ENCODE measurements at places on chromosomes 3 and 15.

- no peak for DNase-seq
Observed at GRCh38 chr3:50583897-50584296, 14.6 kb downstream of the HEMK1 start.

- DNase-seq, result no peak
Observed at GRCh38 chr3:42690191-42690590, 4.9 kb downstream of the KLHL40 start.

GRCh38 chr3:51004235-51004634, 329.5 kb downstream of the DOCK3 start:
- DNase-seq, result no peak

- DNase-seq, result peak; percentile 22
Observed at GRCh38 chr15:70284438-70285214, 186.9 kb upstream of the TLE3 start.

DNA sequence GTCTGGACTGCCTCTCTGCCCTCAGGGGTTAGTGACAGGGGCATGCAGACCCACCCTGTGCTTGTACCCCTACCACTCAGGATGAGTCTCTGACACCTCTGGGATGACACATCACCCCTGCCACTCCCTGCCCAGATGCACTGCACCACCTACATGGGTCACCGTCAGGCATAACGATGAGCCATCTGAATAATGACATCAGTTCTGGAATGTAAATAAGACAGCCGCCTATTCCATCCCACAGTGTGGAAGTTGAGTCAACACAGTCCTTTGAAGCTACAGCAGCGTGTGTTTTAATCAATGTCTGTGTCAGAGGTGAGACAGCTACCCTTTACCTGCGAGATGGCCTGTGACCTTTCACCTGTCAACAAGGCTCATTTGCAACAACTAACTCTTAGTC, 268.7 kb upstream of the ARRDC4 start:
- DNase-seq, result no peak

GRCh38 chr3:54122324-54123002, at the start of gene CACNA2D3:
TSS of gene CACNA2D3 (plus strand) at chr3:54122552.
- peak; percentile 78 for DNase-seq

- no peak for DNase-seq
Observed at GRCh38 chr15:72235298-72235697, 4.3 kb upstream of the PKM start.

GRCh38 chr3:169668957-169669741, 5.6 kb upstream of the MECOM start:
- DNase-seq, result peak; percentile 97

DNA sequence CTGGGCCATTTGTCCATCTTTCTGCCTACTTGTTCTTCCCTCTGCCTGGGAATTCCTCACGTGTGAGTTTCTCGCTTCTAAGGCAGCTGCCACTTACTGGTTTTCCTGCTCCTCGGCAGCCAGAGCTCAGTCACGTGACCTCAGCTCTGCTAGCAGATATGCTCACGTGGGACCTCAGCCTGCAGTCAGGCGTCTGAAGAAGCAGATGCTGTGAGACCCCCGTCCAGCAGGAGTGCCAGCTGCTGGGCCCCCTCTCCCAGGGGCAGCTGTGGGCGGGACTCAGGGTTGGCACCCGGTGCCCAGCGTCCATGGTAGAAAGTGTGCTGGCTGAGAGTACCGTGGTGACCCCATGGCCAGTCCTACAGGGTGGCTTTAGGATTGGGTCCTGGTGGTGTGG, 161.3 kb upstream of the TLE3 start:
- DNase-seq, result no peak

- no peak for DNase-seq
Observed at GRCh38 chr15:74380361-74381189, 13.1 kb upstream of the CYP11A1 start.

DNA sequence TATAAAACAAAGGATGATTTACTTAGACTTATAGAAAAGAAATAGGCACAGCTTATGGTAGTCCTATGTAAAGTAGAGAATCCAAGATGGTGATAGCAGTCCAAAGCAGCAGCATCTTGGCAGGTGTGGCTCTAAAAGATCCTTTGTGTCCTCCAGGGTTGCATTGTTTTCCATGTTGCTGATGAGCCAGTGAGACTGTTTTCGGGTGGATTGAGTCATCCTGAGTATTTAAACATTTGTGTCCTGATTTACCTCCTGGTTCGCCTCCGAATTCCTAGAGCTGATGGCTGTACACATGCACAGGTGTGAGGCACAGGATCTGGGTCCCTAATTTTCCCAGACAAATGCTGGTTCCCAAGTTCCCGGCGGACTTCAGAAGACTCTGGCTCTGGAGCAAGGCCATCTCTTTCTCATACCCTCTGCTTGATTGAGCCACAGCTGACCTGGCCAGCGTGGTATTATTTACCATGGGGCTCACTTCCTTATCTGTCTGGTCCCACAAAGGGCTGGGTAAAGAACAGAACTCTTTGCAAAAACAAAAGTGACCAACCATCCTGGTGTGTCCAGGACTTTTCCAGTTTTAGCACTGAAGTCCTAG, 51.0 kb downstream of the ARNT2 start:
- no peak for DNase-seq

- DNase-seq, result no peak
Observed at GRCh38 chr3:44050867-44051266, 190.8 kb upstream of the TOPAZ1 start.

GRCh38 chr3:20997183-20997582, 753.8 kb downstream of the ZNF385D start:
- no peak for DNase-seq

GRCh38 chr3:148232389-148232788, 465.3 kb upstream of the AGTR1 start:
- no peak for DNase-seq

- peak; percentile 27 for DNase-seq
Observed at GRCh38 chr15:93997071-93997658, 234.2 kb upstream of the MCTP2 start.

GRCh38 chr3:86563400-86563970, 427.5 kb downstream of the VGLL3 start:
- peak; percentile 71 for DNase-seq

DNA sequence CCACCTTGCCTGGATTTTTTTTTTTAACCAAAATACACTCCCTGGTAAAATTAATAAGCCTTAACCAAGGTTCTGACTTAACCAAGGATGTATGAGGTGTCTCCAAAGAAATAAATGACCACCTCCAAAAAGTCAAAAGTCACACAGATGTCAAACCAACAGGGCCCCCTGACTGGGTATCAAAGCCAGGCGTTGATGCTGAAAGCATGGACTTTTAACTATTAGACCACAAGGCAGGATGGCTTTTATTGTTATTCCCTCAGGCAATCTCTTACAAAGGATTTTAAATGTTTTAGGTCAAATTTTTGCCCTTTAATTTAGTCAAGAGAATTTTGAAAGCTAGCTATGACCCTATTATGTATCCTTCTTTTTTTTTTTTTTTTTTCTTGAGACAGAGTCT, 60.4 kb downstream of the OSTN start:
- DNase-seq, result no peak

GRCh38 chr3:17023006-17023664, 138.4 kb downstream of the PLCL2 start:
- no peak for DNase-seq

DNA sequence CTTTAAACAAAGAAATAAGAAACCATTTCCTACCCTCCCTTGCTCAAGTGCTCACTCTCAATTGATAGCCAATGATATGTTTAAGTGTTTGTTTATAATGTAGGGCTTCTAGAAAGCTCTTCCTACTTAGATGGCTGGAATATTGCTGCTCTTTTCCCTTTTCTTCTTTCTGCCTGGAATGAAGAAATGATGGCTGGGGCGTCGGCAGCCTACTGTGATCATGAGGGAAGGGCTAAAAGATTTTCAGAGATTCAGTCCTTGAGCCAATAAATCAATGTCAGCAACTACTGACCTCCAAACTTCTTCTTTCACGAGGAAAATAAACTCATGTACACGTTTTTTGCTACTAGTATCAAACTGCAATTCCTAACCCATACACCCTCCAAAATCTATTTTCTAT, 2.1 kb upstream of the GPR27 start:
- no peak for DNase-seq

DNA sequence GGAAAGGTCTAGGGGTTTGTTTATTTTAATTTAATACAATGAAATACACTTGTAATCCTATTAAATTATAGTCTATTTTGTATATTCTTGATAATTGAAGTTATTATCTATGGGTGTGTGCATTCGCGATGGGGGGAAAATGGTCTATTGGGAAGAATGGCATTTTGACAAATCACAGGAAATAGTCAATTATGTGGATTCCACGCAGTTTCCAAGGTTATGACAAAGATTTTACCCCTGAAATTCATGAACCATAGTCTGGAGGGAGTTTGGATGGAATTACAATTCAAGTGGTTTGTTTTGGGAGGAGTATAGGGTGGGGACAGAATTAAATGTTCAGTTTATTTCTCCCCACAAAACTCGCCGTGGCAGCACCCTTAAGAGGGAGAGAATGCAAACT, 66.5 kb downstream of the RBMS3 start:
- DNase-seq, result peak; percentile 38

DNA sequence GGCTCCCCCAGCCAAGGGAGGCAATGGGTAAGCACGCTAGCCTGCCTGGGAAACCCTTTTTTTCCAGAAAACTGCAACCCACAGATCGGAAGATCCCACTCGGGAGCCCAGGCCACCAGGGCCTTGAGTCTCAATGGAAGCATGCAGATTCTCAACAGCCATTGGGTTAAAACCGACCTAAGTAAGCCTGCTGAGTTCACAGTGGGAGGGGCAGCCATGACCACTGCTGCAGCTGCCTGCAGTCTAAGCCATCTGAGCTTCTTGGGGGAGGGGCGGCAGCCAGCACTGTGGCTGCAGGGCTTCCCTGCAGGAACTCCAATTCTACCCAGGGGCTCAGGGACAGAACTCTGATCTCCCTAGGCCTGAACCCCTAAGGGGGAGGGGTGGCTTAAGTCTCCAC, 82.0 kb downstream of the DPPA2 start:
- no peak for DNase-seq

GRCh38 chr3:156605686-156606605, 51.0 kb upstream of the SSR3 start:
- peak; percentile 74 for DNase-seq

GRCh38 chr15:29637555-29637954, 184.7 kb downstream of the TJP1 start:
- no peak for DNase-seq

DNA sequence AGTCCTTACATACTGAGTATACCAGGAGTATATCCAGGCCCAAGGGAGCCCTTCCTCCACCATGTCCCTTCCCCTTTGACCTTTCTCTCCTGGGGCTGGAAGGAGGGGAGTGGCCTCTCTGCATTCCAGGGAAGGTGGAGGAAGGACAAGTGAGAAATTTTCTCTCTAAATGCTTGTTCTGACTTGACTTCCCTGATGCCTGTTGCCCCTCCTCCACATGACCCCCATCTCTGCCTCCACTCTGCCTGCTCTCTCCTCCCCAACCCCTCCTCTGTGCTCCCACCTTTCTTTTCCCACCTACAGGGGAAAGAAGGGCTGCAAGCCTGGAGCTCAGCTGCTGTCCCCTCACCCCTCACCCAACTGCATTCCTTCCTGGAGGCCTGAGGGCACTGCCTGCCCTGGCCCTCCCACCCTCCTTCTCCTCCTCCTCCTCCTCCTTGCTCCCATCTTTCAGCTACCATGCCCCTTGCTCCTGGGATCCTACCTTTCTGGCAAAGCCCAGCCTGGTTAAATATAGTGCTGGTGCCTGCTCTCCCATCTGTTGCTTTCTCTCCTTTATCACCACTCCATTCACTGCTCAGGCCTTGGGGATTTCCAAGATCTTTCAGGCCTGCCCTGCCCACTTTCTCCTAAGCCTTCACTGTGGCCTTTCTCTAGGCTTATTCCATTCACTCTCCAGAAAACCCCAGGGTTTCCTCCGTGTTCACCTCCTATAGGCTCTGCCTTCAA, 8.5 kb upstream of the DAG1 start:
- DNase-seq, result peak; percentile 64

- peak; percentile 17 for DNase-seq
Observed at GRCh38 chr15:62901909-62902546, 140.5 kb upstream of the TPM1 start.

DNA sequence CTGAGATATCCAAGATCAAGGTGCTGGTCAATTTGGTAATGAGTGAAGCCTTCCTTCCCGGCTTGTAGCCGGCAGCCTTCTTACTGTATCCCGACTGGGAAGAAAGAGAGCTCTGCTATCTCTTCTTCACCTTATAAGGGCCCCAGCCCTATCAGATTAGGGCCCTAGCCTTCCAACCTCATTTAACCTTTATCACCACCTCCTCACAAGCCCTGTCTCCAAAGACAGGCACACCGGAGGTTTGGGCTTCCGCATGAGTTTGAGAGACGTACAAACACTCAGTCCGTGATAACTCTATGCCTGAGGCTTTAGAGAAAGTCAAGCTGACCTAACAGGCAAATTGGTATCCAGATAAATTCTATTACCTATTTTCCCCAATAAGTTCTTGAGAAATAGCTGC, 243.9 kb downstream of the OPA1 start:
- no peak for DNase-seq

DNA sequence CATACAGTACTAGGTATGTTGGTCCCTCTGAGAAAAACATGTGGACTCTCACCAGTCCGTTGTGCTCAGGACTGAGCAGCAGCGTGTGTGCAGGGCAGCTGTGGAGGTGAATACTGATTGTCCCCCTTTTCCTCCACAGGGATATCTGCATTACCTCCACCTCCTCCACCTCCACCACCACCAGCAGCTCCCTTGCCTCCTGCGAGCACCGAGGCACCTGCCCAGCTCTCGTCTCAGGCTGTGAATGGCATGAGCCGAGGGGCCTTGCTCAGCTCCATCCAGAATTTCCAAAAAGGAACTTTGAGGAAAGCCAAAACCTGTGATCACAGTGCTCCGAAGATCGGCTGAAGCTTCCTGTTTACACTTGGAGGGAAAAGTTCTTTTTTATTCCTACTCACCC, 9.0 kb downstream of the PDHB start:
- DNase-seq, result no peak

- no peak for DNase-seq
Observed at GRCh38 chr3:193346259-193346658, 32.3 kb downstream of the ATP13A5 start.

DNA sequence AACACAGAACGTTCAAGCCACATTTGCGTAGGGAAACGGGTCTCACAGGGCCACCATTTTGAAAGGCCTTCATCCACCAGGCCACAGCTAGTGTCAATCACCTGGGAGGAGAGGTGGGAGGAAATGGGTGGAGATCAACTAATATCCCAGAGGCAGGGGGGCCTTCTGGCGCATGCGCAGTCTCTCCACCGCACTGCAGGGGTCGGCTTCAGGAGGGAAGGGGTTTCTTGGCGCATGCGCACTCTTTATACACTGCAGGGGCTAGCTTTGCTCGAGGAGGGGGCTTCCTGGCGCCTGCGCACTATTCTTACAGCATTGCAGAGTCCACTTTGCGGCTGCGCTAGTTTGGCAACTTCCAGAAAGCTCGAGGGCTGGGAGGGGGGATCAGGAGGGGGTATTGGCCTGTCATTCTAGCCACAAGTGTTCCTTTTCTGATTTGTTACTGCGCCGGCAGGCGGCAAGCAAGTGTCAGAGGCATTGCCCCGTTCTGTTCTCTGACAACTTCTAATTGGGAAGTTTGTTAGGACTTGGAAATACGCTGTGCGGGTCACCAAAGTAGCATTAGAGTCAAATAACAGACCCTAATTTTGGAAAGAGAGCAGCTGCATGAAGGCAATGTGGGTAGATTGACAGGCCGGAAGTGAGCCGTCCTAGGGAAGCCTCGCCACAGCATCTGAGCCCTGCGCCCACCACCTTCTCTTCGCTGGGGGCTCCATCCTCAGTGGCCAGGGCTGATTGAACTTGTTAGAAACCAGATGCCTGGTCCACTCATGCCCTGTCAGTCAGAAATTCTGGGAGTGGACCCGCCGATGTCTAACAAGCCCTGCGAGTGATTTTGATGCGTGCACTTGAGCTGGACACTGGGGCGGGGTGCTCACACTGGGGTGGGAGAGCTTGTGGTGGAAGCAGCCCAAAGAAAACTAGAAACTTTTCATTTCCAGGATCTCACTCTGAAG, 173.5 kb upstream of the NDN start:
- peak; percentile 11 for DNase-seq
